ENCODE measurements at places on chromosomes 1 and 21.

DNA sequence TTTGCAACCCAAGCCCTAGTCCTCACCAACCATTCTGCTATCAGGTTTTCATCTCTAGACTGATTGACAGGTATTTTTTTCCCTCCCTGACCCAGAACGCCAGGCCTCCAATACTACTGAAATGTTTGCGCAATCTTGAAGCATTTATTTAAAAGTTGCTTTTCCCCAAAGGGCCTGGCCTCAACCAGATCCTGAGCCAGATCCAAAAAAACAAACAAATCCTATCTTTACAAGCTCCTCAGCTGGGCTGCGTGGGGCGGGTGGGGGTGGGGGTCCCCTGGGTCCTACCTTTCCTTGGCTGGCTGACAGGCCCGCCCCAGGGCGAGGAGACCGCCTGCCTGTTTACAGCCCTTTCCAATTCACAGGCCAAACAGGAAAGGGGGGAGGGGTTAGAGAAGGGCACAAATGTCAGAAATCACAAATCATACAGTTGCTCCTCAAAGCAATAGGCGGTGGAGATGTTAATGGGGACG is 98.8 kb downstream of the FOXD2 start:
- no peak for DNase-seq

GRCh38 chr1:61978796-61979195 is 215.9 kb upstream of the L1TD1 start:
- no peak for DNase-seq

GRCh38 chr1:29983321-29983720 is 740.1 kb downstream of the MATN1 start:
- DNase-seq, result no peak

- no peak for DNase-seq
Measured at GRCh38 chr1:186634511-186634910, 45.7 kb downstream of the PTGS2 start.

GRCh38 chr1:50562106-50562505 is 138.9 kb upstream of the DMRTA2 start:
- DNase-seq, result no peak

DNA sequence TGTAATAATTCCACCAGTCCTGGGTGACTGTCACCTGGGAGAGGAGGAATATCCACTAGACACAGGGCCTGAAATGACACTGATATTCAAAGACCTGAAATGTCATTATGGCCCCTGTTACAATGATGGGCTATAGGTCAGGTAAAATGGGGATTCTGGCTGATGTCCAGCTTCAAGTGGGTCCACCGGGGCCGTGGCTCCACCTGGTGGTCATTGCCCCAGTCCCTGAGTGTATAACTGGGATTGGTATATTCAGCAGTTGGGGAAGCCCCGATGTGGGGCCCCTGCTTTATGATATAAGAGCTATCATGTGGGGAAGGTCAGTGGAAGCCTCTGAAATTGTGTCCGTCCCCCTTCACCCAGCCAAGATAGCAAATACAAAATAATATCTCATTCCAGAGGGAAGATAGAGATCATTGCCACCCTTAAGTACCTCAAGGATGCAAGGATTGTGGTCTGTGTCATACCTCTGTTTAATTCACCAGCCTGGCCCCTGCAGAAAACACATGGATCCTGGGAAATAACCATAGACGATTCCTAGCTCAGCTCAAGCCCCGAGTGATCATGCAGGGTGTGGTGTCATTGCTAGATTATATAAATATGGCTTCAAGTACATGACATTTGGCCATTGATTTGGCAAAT is 19.4 kb downstream of the PLEKHO1 start:
- no peak for DNase-seq

GRCh38 chr1:243977094-243977493 is 74.0 kb upstream of the ZBTB18 start:
- DNase-seq, result no peak

DNA sequence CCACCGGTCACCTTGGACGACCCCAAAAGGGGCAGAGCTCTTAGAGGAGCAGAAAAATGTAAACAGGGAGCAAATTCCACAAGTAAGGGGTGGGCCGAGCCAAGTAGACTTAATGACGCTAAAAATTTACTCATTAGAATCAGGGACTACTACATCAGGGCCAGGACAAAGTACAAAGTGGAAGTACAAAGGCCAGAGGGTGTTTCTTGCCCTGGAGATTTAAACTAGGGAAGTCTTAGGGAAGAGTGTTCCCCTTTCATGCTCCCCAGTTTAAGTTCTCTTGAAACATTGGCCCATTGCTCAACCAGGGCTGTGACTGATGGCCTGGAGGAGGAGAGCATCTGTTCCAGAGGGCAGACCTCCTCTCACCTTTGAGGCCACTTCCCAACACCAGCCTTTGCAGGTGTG is 48.6 kb downstream of the BACH1 start:
- DNase-seq, result no peak

GRCh38 chr21:35606578-35606977 is 453.7 kb downstream of the SETD4 start:
- DNase-seq, result no peak

GRCh38 chr1:96515430-96515829 is 206.2 kb upstream of the PTBP2 start:
- no peak for DNase-seq

All from stimulated activated CD4-positive, alpha-beta T cell treated with anti-CD3 and anti-CD28 coated beads, Interleukin-1b, Interleukin-23, amount 100 ng/mL, for 24 hours (primary cell).